Diencephalon (tissue), 1 donor: ENCODE measurements at places on chromosomes 11 and 22. TPM values are rescaled to one million over a fixed set of nuclear protein-coding genes. Genes with fewer than 3 reads are reported as not detected.

The IL18 gene
- 1.8 TPM for total RNA-seq

The CRYBB3 gene
- total RNA-seq = not detected

The SGSM1 gene
- 17.3 TPM for total RNA-seq

The CATSPERZ gene
- 2.1 TPM for total RNA-seq

The ARHGAP20 gene
- 27.2 TPM for total RNA-seq

The BEST1 gene
- total RNA-seq = 1.6 TPM

The XKR3 gene
- not detected for total RNA-seq

The GGT5 gene
- 1.6 TPM for total RNA-seq

The BIRC2 gene
- 110 TPM for total RNA-seq

The TSGA10IP gene
- total RNA-seq = 0.69 TPM

The ASCC2 gene
- 17.8 TPM for total RNA-seq
